Stromal cell of bone marrow (primary cell): ENCODE measurements at places on chromosomes 2 and 18.

- DNase-seq = peak; percentile 31
Observed at GRCh38 chr2:189798312-189799029, 14.2 kb downstream of the PMS1 start.

GRCh38 chr2:67993329-67993728, 69.5 kb downstream of the C1D start:
- DNase-seq = no peak

- DNase-seq = no peak
Observed at GRCh38 chr2:158923180-158923594, 45.3 kb upstream of the TANC1 start.

DNA sequence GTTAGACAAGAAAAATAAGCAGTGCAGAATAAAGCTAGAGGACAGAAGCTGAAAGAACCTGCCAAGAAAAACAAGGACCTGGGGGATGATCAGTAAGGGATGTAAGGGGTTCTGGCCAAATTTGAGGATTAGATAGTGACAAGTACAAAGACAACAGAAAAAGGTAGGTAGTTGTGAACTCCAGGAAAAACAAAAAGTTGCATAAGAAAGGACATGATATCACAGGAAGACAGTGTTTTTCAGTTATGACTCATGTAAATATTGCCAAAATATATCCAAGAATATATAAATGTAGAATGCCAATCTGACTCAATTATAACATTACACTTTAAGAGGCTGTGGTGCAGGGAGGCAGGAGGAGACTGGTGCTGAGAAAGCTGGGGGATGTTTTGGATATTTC, 209.8 kb upstream of the SH3BP4 start:
- DNase-seq = no peak

- DNase-seq = no peak
Observed at GRCh38 chr2:96771796-96772618, 11.3 kb downstream of the CNNM4 start.

- no peak for DNase-seq
Observed at GRCh38 chr2:216672466-216672865, 22.9 kb downstream of the IGFBP5 start.

DNA sequence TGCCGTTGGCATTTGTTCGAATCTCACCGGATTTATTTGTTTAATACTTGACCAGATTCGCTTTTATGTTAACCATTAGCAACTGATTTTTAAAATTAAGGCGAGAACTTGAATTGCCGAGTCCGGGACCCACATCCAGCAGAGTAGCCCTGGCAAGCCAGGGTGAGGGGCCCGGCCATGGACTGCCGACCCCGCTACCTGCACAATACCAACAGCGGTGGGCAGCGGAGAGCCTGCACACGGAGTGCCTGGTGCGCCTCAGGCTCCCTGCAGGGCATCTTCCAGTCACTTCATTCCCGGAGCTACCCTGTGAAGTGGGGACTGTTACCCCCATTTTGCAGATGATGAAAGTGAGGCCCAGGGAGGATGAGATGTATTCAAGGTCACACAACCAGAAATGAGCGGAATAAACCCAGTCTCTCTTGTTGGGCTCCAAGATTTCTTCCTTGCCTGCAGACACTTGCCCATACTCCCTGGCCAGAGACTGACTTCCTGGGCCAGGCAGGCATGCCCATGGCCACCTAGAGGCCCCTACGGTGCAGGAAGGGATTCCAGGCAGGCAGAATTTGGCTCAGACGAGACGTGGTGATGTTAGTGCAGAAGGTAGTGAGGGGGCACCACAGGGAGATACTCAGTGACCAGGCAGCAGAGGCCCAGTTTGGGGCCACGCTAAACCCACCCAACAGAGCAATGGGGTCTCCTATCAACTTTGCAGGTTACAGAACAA, 2.9 kb downstream of the FBLN7 start:
- no peak for DNase-seq
